SK-N-SH treated with all-trans-retinoic acid at 6 μM for 48 hours (cell line): ENCODE measurements at places on chromosomes 12 and 14.

- ATAC-seq, result peak; percentile 50; the same call in 1 of the 3 replicates
These were observed 88.1 kb downstream of the DNAI7 start for GRCh38 chr12:25106818-25107217.

DNA sequence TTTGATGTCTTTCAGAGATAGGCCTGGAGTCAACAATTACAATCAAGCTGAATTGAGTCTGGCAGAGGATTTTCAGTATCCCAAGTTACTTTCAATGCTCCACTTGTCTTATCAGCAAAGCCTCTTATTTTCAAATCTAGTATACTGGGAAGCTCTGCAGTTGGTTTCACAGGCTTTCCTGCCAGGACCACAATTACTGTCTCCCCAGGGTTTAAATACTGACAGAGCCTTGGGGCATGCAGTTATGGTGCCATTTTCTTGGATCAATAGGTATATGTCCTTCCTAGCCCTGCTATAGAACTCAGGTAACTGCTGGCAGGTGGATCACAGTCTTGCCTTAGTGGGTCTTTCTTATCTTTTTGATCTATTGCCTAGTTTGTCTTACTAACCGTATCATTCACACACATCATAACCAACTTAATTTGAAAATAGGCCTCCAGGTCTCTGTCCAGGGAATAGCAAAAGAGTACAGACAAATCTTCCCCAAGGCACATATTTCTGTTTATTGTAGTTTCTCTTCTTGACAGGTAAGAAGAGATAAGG is 22.4 kb upstream of the RNU6-8 start:
- peak; percentile 50 for ATAC-seq

GRCh38 chr12:89129167-89129870 is 223.0 kb downstream of the DUSP6 start:
- no peak for ATAC-seq

DNA sequence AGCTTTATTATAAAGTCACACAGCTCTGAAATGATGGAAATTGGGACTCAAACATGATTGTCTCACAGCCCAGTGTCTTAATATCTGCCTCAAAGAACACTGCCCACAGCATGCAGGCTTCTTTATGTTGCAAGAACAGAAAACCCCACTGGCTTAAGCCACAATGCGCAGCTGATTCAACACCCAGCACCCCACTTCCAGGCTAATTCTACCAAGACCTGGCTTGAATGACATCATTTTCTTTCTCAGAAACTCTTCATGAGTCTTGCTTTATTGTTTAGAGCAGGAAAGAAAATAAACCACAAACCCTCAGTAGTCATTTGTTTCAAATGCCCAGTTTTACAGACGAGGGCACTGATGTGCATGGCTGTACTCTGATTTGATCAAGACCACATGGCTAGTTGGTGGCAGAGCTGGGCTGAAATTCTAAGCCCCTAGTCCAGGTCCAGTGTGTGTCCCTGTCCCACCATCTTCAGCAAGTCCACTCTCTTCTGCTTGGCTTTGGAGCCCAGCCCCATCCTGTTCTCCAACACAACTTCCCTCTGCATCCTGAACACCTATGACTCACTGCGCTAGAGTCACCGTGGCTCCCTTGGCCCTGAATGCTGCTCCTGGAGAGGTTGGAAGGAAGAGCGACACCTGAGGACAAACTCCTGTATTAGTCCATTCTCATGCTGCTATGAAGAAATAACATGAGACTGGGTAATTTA is 50.3 kb upstream of the SRSF5 start:
- ATAC-seq, result peak; percentile 28

DNA sequence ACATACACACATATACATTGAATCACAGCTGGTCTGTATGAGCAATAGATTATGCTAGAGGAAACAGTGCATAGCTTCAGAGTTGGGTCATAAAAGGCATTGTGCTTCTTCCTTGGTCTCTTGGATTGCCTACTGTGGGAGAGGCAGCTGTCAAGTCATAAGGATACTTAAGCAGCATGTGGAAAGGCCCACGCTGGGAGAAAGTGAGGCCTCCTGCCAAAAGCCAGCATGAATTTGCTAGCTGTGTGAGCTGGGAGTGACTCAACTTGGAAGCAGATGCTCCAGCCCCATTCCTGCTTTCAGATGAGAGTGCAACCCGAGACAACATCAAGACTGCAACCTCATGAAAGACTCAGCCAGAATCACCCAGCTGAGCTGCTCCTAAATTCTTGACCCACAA is 311.9 kb upstream of the TBX3 start:
- no peak for ATAC-seq

GRCh38 chr12:122423258-122424165 is 1.0 kb upstream of the CLIP1 start:
- peak; percentile 58 for ATAC-seq

DNA sequence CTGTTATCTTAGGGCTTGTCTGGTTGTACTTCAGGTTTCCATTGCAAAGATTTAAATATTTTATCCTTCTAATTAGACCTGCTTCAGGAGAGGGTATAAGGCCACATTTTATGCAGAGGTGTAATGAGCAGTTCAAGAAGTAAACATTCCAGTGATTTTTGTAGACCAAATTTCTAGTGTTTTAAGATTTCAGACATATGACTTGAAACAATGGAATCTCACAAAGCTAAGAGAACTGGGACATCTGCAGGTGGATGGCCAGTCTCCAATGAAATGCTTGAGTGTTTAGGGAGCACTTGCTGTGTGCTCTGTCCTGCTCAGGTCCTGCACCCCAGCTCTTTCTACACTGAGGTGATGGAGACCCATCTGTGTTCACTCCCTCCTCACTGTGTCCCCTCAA is 7.9 kb downstream of the C14orf132 start:
- no peak for ATAC-seq

- no peak for ATAC-seq
These were observed 115.2 kb downstream of the EGLN3 start for GRCh38 chr14:33835677-33836076.

DNA sequence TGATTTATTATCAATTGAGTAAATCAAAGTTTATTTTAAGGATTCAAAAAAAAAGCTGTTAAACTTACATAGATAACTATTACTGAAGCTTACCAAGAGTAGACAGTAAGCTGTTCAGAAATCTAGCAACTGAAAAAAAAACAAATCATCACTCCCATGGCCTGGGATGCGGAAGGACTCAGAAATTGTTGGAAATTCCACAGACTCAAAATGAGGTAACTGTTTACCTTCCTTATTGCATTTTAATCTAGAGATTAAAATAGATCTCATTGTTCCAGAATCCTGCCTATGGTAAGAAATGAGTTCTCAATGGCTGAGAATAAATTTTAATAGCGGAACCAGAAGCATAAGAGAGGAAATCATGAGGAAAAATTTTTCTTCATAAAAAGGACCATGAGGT is 87.2 kb downstream of the PPM1H start:
- no peak for ATAC-seq

- ATAC-seq, result no peak
These were observed 60.6 kb downstream of the BEGAIN start for GRCh38 chr14:100526632-100527031.

- ATAC-seq, result no peak
These were observed 97.4 kb downstream of the PRKCH start for GRCh38 chr14:61418746-61419145.

DNA sequence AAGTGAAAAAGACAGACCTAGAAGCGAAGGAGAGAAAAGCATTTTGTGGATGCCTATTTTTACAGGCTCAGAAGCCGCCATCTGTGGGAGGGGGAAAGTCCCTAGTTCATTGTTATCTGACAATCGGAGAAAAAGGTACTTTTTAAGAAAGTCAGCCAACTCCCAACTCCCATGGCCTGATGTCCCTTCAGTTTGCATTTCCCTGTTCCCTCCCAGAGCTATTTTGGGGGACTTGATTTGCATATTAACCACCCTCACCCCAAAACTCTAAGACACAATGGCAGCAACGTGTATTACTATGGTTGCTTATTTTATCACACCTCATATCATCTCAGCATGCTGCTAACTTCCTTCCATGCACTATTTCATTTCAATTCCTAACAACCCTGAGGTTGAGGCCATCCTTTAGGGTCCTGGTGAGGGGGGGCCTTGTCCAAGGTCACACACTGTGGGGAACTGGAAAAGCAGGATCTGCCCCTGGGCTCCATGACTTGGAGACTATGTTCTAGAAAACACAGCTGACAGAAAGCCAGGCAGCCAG is 18.7 kb downstream of the HVCN1 start:
- no peak for ATAC-seq

GRCh38 chr12:59867689-59868088 is 271.9 kb downstream of the SLC16A7 start:
- ATAC-seq, result no peak

GRCh38 chr14:68109132-68109900 is 289.7 kb downstream of the RAD51B start:
- ATAC-seq, result peak; percentile 58

DNA sequence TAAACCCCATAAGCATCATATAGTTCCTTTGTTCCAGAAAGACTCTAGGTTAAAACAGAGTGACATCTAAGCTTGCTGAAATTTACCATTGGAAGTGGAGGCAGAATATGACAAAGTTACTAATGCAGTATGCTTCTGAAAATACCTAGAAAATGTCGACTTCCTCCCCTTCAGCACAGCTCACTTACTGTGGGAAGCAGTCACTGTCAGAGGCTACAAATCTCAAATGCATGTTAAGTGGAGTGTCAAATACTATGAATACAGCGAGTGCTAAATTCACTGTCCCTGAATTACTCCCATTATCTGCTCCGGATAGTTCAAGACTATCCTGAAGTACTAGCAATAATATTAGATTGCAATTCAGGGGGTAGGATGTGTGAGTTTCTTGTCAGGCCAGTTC is 1454.6 kb downstream of the AACS start:
- no peak for ATAC-seq

GRCh38 chr12:15928346-15928745 is 17.2 kb downstream of the DERA start:
- ATAC-seq, result peak; percentile 84

DNA sequence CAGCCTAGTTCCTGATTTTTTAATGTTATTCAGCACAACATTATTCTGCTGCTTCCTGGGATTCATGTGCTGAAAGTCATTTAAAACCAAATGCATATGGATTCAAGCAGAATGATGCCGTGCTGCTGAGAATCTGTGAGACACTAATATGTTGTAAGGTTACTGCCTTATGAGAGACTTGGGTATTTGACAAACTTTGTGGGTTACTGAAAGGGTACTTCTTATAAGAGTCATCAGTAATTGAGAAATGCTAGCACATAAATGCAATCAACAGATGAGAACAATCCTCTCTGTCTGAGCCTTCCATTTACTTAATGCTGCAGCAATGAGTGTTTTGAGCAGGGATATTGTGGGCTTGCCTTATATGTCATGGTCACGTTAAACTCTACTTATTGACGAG is 175.7 kb downstream of the NPAS3 start:
- no peak for ATAC-seq

DNA sequence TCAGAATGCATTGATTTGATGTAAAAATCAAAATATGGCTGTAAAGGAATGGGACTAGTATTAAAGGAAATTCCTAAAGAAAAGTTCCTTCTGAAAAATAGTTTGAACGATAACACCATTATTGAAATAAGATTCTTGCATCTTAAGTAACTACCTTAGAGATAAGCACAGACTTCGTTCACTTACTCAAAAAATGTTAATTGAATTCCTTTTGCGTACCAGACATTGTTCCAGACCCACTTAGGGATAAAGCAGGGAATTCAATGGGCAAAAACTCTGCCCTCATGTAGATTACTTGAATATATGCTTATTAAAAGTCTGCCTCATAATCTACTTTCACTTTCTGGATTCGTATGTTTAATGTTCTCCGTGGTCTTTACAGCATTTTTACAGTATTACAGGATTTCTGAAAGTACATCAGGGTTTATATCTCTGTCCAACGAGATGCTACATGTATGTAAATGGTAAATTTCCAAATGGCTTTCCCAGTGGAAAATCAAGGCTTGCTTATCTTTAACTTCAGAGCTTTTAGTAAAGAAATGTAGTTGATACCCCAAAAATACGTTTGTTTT is 213.7 kb downstream of the GXYLT1 start:
- ATAC-seq, result no peak

- ATAC-seq, result no peak
These were observed 30.8 kb downstream of the GPR19 start for GRCh38 chr12:12665194-12665593.

GRCh38 chr12:8553088-8553627 is 12.5 kb upstream of the CLEC4E start:
- no peak for ATAC-seq

DNA sequence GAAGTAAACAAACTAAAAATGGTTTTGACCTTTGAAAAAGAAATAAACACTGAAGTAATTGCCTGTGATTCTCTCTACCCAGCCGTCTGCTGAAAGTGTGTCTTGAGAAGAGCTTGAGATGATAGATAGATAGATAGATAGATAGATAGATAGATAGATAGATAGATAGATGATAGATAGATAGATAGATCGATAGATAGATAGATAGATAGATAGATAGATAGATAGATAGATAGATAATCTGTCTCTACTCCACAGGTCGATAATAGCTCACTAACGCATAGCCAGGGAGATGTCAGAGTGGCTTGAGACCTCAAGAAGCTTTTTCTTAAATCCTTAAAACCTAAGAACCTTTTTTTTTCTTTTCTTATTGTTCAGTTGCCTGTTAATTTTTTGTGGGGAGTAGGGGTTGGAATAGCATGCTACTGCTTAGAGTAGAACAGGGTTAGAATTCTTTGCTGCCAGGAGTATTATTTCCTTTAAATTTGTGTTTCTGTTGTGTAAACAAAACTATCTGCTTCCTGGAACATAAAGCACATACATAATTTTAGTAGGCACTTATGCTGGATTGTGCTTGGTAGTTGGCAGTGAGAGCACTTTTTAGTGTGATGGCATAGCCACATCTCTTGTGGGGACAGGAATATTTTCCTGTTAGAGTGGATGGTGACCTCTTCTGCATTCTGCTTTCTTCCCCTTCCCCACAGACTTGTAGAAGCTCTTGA is 169.5 kb downstream of the FBXL14 start:
- no peak for ATAC-seq

- ATAC-seq, result no peak
These were observed 10.0 kb downstream of the STYK1 start for GRCh38 chr12:10663869-10664268.

DNA sequence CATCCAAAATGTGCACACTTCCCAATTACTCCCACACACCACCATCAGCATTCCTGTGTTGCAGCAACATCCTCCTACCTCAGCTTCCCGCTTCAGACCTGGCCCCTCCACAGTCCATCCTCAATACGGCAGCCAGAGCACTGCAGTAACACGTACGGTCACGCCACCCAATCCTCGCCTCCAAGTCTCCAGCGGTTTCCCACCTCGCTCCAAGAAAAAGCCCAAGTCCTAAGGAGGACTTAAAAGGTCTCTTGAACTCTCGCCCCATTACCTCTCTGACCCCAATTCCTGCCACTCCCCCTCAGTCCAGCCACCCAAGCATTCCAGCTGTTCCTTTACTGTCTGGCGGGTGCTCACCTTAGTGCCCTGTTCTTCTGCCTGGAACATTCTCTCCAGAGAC is 12.0 kb downstream of the FBXO21 start:
- no peak for ATAC-seq

GRCh38 chr14:104942586-104942985 is 17.9 kb downstream of the PLD4 start:
- ATAC-seq, result no peak

DNA sequence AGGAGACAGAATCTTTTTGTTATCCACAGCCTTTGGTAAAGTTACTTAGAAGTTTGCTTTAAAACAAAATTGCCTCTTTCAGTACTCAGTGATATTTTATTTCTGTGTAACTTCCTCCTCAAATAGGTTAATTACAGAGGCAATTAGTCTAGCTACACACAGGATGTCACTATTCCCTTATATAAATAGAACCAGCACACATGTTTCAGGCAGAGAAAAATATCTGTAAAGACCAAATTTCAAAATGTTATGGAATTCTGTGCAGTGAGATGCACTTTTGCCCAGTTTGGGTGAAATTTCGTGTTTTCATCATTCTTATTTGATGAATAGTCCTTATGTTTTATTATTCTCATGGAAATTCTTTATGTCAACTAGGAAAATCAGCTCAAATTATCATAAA is 410.6 kb upstream of the SOX5 start:
- ATAC-seq, result no peak
